NCI-H524 treated with DMSO at 0.1 percent for 48 hours (cell line): ENCODE measurements at places on chromosomes 12 and 14.

- no peak for DNase-seq
These were observed 100.8 kb downstream of the ADGRD1 start for GRCh38 chr12:131054345-131055092.

DNA sequence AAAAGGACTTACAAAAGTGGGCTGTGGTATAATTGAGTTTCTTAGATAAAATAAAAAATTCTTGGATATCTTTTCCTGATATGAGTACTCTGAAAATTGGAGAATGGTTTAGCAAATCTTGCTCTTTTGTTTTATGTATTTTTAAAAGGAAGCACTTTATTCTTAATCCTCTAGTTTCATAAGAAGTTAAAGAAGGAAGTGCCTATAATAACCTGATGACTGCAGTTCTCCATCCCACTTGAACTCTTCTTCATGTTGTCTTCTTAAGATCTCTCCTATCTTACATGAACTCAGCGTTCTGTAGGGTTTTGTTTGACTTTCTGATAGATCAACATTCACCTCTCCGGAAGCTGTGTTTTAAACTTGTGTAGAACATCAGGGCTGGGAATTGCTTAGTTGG is 271.0 kb downstream of the ERC1 start:
- DNase-seq = no peak

DNA sequence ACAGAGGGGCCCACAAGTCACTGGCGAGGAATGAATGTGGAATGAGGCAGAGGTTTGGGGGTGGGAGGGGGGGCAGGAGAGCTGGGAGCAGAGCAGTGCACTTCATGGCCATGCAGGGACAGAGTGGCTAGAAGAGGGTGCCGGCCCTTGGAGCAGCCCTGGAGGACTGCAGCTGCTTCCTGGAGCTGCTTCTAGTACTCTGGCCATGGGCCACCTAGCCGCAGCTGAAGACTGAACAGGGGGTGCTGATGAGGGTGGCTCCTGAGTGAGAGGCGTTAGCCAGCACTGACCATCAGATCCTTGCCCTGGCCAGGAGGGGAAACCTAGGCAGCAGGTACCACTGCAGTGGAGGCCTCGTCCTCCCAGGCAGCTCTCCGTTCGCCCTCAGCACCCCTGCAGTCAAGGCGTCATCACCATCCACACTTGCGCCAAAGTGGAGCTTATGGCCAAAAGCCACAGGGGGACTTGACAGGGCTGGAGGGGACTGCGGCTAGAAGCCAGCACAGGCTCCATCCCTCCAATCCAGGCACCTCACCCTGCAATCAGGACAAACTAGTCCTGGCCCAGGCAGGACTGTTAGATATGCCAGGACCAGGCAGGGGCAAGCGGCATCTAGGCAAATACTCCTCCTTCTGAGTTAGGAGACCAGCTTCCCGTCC is 16.4 kb downstream of the OTUB2 start:
- DNase-seq = no peak

- no peak for DNase-seq
These were observed 88.6 kb downstream of the NINJ2 start for GRCh38 chr12:574475-575128.

- no peak for DNase-seq
These were observed 217.8 kb upstream of the EGLN3 start for GRCh38 chr14:34168656-34169055.

DNA sequence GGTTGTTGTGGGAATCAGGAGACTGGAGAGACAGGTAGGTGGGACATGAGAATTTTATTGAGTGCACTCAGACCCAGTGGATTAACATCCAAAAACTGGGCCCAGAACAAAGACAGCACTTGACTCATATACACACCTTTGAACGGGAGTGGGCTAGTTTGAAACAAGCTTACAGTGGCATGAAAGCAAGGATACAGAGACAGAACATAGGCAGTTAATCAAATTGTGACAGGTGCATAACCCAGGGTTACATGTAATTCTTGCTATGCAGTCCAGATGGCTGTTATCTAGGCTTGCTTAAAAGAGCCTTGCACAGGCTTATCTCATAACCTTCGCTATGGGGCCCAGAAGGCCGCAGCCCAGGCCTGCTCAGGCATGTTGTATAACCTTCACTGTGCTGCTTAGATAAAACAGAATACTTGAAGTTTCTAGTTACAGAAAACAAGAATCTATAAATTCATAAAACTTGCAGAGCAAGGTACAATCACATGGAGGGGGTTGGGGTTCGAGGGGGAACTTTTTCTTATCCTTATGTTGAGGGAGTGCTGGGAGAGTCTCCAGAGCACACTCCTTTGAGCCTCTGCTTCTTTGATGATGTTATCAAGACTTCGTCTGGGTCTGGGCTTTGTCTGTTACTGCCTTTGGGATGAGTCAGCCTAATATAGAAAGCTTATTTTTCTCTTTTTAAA is 81.7 kb downstream of the TNFAIP2 start:
- DNase-seq = no peak

DNA sequence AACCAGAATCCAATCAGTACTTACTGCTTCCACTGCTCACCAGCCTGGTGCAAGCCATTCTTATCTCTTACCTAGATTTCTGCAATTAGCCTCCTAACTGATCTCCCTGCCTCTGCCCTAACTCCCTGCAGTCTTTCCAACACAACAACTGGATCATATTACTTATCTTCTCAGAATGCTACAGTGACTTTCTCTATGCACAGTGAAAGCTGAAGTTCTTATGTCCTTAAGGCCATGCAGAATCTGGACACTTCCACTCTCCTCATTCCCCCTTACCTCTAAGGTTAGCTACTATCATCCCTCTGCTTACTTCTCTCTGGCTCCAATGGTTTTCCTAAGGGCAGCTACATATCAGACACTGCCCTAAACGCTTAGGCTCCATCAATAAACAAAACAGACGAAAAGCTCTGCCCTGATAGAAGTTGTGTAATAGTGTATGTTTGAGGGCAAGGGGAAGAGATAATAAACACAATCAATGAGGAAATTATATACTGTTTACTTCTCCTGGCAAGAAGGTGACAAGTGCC is 4.0 kb downstream of the KTN1 start:
- no peak for DNase-seq

- no peak for DNase-seq
These were observed 61.2 kb upstream of the DYNC1H1 start for GRCh38 chr14:101903111-101903561.

GRCh38 chr14:36579573-36580140 is 2.8 kb downstream of the NKX2-8 start:
- DNase-seq = no peak

DNA sequence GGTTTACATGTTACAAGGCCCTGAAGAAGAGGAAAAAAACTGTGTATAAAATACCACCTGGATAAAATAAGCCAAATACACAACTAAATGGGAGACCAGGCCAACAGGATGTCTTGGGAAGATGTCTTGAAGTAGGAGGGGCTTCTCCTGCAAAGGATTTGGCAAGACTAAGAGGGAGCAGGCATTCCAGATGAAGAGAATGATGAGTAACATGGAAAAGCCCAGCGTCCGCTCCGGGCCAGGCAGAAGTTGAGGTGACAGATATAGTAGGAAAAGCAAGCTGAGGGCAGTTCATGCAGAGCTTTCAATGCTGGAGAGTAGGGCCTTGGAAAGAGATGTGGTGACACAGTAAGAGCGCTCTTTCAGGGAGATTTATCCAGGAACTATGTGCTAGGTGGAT is 16.1 kb upstream of the EIF4B start:
- no peak for DNase-seq

- DNase-seq = no peak
These were observed 894 bp downstream of the KRT8 start for GRCh38 chr12:52903855-52904508.

- DNase-seq = no peak
These were observed 115.4 kb downstream of the PDE3A start for GRCh38 chr12:20483776-20484175.

DNA sequence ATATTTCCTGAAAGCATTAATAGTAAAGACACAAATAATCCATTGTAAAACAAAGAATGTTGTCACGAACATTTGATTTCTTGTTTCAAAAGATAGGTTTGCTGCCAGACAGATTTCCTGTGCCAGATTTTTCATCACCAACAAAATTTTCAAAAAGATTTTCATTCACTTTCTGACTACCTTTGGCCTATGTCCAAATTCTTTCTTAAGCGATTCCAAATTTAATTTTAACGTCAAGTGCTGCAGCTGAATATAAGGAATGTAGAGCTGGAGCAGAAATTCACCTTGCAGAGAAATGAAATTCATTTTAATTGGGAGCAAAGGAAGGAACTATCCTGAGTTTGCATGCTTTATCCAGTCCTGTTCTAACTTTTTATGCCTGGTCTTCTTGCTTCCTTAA is 277.4 kb downstream of the CCER1 start:
- DNase-seq = no peak

DNA sequence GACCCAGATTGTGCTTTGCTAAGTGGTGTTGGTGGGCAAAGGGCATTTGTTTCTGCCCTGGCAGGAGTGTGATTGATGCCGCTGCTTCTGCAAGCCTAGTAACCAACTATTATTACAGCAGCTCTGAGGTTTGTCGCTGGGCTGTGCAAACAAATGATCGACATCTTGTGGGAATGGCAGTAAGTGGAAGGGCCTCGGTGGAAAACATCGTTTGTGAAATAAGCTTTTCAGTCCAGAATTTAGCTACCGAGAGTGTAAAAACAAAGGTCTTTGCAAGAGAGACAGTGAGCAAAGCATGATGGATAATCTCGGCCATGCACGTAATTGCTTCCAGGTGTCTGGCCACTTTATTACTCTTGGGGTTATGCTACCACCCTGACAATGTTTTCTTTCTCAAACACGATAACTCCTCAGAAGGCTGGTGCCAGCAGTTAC is 397.7 kb upstream of the PRICKLE1 start:
- DNase-seq = no peak

GRCh38 chr12:102753802-102754201 is 163.2 kb downstream of the PAH start:
- no peak for DNase-seq

- DNase-seq = no peak
These were observed 23.1 kb downstream of the GARIN6 start for GRCh38 chr12:99670635-99671034.

- DNase-seq = no peak
These were observed 26.5 kb downstream of the IL26 start for GRCh38 chr12:68199127-68199526.

DNA sequence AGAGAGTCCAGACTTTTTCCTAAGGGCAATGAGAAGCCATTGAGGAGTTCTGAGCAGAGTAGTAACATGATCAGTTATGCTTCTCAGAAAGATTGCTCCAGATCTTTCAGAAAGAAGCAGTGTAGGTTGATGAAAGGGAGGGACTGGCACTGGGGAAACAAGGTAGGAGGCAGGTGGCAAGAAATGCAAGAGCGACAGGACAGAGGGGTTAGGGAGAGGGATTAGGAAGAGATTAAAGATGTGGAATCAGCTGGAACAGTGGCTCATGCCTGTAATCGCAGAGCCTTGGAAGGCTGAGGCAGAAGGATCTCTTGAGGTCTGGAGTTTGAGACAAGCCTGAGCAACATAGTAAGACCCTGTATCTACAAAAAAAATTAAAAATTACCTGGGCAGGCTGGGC is 3.4 kb downstream of the CDCA3 start:
- DNase-seq = no peak

- DNase-seq = no peak
These were observed 72.3 kb upstream of the STXBP6 start for GRCh38 chr14:25122211-25122610.

DNA sequence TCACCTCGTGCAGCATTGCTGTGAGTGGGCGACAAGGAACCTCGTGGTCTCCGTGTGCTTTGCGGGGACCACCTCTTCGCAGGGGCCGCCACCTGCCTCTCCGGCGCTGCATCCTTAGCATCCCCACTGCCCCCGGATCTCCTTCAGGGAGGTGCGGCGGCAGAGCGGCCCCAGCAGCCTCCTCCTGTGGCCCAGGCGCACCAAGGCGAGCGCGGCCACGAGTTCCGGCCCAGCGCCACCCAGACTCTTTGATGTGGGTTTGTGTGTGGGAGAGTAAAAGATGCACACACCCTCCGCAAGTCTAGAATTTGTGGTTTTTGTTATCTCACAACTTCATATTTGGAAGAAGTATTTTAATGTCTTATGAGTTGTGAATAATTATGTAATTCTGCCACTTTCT is 118.8 kb upstream of the DIO3 start:
- DNase-seq = no peak

- no peak for DNase-seq
These were observed 10.5 kb downstream of the TCL1B start for GRCh38 chr14:95696741-95697140.

- no peak for DNase-seq
These were observed 514.0 kb downstream of the FUT8 start for GRCh38 chr14:65926504-65926903.

GRCh38 chr12:38258411-38258810 is 58.2 kb upstream of the ALG10B start:
- peak; percentile 28 for DNase-seq

DNA sequence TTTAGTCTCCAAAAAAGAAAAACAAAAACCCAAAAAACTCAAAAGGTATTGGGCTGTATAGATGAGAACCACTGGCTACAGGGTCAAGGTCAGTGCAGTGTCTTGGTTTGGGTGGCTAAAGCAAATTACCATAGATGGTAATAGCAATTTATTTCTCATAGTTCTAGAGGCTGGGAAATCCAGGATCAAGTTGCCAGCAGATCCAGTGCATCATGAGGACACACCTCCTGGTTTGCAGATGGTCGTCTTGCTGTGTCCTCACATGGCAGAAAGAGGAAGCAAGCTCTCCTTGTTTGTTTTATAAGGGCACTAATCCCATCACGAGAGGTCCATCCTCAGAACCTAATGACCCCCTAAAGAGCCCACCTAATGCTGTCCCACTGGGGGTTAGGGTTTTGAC is 11.2 kb downstream of the COX14 start:
- DNase-seq = no peak

- DNase-seq = no peak
These were observed 428.5 kb downstream of the CCDC91 start for GRCh38 chr12:28618772-28619171.

GRCh38 chr12:110600254-110600653 is 13.7 kb upstream of the TCTN1 start:
- DNase-seq = no peak

DNA sequence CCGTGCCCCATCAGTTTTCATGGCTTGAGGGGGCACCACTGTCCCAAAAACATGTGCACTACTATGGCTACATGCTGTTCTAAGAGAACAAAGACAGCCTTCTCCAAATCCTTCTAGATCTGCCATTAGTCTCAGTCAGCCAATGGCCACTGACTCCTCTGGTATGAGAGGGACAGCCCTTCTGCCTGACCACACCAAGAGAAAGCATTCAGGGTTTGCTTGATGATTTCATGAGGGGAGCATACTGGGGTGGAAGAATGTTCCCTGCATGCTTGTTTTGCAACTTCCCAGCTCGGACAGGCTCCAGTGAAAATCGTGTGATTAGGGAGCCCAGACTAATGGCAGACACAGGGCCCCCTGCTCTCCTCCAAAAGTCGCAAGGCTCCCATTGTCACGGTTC is 199.6 kb upstream of the ALG10B start:
- no peak for DNase-seq

DNA sequence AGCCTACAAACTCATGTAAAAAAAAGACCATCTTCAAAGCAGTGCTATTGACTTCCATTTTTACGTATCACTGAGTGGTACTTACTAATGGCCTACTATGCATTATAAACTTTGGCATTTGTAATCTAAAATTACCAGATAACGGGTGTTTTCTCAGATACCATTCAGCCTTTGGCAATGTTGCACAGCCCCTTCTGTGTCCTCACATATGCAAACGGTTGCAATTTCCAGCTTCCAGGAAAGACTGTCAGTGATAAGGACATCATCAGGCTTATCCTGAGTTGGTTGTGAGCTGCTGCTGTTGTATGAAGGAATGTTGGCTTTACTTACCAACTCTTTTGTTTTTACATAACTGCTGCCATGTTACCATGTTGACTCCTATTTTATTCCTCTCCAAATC is 1.6 kb upstream of the SLC6A13 start:
- DNase-seq = no peak

GRCh38 chr14:69378274-69378673 is 19.8 kb downstream of the ERH start:
- no peak for DNase-seq
